ENCODE measurements at places on chromosomes 12 and 14.

DNA sequence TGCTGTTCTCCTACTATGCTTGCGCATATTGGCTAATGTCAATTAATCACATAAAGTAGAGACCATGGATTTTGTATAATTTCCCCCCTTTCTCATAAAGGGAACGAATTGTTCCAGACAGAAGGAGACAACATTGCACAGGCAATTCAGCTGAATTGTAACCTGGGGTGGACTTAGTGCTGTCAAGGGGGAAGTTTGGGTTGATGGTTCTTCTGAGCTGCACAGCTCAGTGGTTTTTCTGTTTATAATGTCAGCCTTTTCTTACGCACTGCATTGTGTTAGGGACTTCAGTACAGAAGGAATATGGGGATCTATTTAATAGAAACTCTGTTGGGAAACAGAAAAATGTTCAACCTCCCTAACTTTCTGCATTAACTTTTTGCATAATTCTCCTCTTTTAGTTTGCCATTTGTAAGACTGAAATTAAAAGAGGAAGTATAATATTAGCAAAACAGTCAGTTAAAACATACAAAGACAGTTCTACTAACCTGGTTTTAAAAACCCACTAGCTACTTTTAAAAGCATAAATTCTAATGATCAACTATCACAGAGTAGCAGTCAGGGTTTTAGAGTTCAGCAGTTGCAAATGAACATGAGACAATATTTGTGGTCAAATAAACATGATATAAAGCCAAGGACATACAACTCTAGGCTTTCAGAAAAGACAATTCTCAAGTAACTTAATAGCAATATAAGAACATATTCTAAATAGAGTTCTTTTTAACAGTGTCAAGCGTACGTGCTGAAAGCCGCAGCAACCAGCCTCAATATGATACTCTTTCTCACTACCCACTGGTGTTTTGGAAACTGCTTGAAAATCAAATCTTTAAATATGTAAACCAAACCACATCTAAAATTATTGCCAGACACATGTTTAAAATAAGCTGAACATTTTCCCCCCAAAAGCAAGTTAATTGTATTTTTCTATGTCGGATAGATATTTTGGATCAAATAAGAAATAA, 393.0 kb downstream of the FSCB start:
- DNase-seq = no peak

GRCh38 chr12:14284184-14284722, 81.2 kb upstream of the ATF7IP start:
- no peak for DNase-seq

DNA sequence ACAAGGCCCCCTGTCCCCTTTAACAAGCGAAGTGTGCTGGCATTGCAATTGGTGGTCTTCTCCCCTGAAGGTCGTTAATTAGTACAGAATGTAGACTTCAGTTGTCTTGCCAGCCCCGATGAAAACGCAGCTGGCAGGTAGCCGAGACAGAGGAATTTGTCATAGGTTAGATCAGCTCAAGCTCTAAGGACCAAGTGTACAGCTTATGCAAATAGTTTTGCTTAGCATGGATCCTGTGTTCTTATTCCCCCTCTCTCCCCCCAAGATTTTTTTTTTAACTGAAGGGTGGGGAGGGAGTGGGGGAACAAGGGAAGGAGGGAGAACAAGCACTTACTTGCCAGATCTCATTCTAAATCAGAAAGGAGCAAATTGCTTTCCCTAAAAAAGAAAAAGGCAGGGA, 58.6 kb upstream of the PARP11 start:
- no peak for DNase-seq

GRCh38 chr12:95986635-95987570, 9.2 kb downstream of the HAL start:
- DNase-seq = no peak

DNA sequence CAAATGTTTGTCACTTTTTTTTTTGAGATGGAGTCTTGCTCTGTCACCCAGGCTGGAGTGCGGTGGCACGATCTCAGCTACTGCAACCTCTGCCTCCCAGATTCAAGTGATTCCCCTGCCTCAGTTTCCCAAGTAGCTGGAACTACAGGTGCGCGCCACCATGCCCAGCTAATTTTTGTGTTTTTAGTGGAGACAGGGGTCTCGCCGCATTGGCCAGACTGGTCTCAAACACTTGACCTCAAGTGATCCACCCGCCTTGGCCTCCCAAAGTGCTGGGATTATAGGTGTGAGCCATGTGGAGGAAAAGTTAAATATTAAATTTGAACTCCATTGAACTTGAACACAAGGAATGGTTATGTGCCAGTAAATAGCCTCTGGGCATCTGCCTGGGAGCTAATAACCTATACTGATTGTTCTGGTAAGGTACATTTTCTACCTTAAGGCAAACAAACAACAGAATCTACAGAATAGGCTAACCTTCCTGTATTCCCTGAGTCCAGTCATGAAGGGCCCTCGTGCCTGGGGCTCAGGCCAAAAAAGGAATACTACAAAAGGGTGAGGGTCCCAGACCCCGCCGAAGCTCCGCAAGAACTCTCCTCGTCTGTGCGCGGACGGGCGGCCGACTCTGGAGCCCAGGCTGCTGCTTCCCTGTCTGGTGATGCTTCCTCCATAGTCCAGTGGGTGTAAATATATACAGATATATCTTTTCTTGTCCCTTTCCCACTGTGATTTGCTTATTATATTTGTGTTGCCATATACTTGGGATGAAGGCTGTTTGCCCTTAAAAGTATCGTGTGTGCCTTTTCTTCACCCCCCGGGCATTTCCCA, 74.0 kb upstream of the EIF5 start:
- no peak for DNase-seq

- no peak for DNase-seq
These were observed 93.5 kb downstream of the GALNT8 start for GRCh38 chr12:4813741-4814140.

GRCh38 chr12:57518176-57518919, 2.0 kb downstream of the DDIT3 start:
- DNase-seq = no peak

DNA sequence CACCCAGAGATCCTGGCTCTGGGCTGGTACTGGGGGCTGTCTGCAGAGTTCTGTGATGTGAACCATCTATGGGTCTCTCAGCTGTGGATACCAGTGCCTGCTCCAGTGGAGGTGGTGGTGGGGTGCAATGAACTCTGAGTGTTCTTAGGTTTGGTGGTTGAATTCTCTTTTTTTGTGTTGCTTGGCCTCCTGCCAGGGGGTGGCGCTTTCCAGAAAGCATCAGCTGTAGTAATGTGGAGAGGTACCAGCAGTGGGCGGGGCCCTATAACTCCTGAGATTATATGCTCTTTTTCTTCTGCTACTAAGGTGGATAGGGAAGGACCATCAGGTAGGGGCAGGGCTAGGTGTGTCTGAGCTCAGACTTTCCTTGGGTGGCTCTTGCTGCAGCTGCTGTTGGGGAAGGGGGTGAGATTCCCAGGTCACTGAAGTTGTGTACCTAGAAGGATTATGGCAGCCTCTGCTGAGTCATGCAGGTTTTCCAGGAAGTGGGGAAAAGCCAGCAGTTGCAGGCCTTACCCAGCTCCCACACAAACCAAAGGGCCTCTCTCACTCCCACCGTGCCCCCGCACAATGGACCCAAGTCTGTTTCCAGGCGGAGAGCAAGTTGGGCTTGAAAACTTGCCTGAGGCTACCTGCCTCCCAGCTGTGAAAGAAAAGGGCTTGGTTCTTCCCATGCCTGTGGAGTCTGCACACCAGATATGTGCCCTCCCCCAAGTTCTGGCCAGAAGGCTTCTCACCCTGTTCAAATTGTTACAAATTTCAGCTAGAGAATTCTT, 18.6 kb downstream of the CCER1 start:
- DNase-seq = no peak
